B cell (primary cell): ENCODE measurements at places on chromosomes 3 and 15. TPM values are rescaled to one million over a fixed set of nuclear protein-coding genes. Genes with fewer than 3 reads are reported as not detected.

LRRN1 gene
- 1.6 and 2.5 TPM in 2 replicates for total RNA-seq

RAB5A gene
- total RNA-seq = 59.4 and 61.9 TPM in 2 replicates

SPTBN5 gene
- total RNA-seq = 0.68 and 1.4 TPM in 2 replicates

ZIC4 gene
- not detected in 2 replicates for total RNA-seq

GRCh38 chr3:176933704-176934103, 263.6 kb downstream of the TBL1XR1 start:
- DNase-seq = no peak

DNA sequence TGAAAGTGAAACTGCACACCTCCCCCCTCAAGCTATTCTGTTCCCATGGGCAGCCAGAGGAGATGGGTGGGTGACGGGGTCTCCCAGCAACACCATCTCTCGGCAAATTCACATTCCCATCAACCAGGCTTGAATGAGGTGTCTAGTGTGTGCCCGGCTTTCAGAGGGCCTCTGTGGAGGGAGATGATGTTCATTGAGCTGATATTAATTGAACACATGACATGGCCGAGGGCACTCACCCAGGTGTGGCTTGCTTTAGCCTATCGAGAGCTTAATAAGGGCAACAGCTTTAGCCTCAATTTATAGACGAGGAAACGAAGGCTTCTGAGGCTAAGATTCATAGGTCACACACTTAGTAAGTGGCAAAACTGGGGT, 288.0 kb downstream of the UACA start:
- DNase-seq = no peak

GRCh38 chr15:81939604-81940440, 106.0 kb downstream of the MEX3B start:
- peak; percentile 33 for DNase-seq
